ENCODE measurements at places on chromosomes 3 and 15. TPM values are rescaled to one million over a fixed set of nuclear protein-coding genes. Genes with fewer than 3 reads are reported as not detected.

DNA sequence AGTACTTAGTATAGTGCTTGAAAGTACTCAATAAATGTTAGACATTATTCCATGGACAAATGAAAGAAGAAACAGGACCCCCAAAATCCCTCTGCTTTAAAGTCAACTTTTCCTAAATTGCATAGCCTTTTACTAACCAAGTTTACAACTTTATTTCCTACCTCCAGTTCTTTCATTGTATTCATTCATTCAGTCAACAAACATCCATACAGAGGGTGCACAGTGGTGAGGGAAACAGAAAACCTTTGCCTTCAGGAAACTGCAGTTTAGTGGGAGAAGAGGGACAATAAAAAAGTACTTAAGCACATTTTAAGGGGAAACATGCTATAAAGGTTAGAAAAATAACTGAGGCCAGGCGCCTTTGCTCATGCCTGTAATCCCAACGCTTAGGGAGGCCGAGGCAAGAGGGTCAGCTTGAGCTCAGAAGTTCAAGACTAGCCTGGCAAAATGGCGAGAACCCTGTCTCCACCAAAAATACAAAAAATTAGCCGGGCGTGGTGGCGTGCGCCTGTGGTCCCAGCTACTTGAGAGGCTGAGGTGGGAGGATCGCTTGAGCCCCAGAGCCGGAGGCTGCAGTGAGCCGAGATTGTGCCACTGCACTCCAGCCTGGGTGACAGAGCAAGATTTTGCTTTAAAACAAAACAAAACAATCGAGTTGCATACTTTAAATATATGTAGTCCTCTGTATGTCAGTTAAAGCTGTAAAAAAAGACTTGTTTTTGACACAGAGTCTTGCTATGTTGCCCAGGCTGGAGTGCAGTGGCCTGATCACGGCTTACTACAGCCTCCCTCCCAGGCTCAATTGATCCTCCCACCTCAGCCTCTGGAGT, 1.1 kb upstream of the DENND4A start:
- no peak for DNase-seq

COL8A1 gene
- polyA plus RNA-seq = 0.92 TPM

CYP19A1 gene
- polyA plus RNA-seq = 0.44 TPM

- DNase-seq = peak; percentile 28
These were observed 619.9 kb upstream of the SUCLG2 start for GRCh38 chr3:68274286-68274685.

DNA sequence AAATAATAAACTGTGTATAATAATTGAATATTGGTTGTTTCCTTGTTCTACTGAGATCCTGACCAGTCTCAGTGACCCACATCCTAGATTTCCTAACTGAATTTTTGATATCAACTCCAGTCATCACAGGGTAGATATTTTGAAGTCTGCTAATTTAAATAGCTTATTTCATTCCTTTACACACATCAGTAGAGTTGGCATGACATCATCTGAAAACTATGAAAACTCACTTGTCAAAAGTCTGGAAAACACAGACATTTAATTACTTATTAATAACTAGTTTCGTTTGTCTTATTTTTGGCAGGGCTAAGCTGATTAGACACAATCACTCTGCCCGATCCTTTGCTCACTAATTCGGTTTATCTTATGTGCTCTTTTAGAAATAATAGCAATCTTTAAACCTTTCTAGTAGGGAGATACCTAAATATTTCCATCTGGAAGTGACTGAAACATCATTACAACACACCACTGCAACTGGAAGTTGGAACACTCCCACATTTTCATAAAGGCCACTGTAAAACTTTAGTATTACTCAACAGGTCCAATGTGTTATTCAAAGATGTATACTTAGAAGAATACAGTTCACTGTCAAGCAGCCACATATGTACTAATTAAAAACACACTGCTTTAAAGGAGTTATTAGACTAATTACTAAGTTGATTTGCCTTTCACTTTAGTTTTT, 198.4 kb upstream of the ZNF717 start:
- DNase-seq = no peak

SPATA12 gene
- polyA plus RNA-seq = not detected
